Head of caudate nucleus (tissue), 42 donors: ENCODE measurements at places on chromosomes 13 and 19.

DNA sequence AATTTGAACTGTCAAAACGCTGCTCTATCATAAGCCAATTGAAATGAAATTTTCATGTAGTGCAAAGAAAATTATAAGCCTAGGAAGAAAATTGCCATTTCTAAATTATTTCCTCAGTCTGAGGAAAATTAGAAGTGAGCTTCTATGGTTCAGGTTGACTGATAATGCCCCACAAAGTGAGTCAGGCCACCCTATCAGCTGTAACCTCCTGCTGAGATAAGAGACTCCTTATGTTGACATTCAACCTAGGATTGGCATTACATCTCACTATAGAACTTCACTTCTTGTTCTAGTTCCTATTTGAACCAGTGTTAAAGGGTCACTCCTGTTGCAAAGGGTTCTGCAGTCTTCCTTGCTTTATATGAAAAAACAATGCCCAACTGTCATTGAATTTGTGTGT lies 32.6 kb upstream of the RFC3 start:
- no peak for DNase-seq

GRCh38 chr19:19356901-19357566 lies 36.4 kb downstream of the MAU2 start:
- no peak for DNase-seq

- no peak for DNase-seq
Observed at GRCh38 chr19:18603958-18604819, 2.4 kb downstream of the CRLF1 start.

DNA sequence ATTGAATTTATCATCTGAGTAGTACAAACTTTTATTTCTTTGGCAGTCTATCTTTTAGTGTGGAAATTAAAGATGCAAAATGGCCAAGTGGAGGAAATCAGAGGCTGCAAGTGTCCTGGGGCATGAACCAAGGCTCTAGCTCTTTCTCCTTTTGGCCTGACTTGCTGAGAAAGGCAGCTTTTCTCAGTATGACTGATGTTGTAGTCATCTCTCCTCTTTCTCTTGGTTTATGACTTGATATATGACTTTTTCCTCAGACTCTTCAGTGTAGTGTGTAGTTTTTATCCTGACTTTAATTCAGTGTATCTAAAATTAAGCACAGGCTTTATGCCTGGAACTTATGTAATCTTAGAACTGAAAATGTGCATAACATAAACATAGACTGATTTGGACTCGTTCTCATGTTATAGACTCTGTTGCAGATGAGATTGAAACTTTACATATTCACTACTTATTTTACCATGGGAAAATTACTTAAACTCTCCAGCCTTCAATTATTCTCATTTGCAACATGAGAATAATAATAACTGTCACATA lies 65.7 kb downstream of the SLITRK5 start:
- no peak for DNase-seq

GRCh38 chr13:70027551-70027950 lies 80.1 kb upstream of the ATXN8OS start:
- DNase-seq: no peak

DNA sequence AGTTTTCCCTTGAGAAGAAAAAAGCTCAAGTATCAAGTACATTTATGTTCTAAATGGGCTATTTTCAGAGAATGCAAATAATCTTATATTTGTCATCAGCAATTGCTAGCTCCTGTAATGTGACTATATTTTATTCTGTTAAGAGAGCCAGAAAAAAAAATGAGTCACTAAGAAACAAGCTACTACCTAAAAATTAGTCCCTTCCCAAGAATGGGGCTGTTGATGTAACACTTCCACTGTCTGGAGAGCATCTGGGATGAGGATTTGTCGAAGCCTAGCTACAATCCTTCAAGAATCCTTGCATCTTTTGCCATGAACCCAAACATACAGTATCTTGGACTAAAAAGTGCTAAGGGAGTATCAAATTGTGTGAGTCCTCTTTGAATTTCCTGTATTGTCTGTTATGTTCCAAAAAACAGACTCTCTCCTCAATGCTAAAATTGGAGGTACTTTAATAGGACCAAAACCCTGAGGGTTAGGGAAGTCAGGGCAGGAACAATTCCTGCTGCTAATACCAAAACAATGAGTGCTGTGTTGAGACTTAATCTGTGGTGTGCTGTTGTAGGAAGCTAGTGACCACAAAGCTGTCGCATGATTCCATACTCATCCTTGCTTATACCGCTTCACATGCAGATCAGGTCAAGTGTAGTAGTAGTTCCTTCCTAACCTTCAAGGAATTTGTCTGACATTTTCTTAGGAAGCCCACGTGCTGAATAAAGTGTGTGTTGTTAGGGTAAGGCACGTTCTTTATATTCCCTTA lies 4.9 kb upstream of the ZC3H13 start:
- DNase-seq: no peak

GRCh38 chr13:72463561-72463960 lies 263.9 kb downstream of the MZT1 start:
- no peak for DNase-seq

GRCh38 chr13:41883147-41883546 lies 77.8 kb downstream of the VWA8 start:
- DNase-seq: no peak
